ENCODE measurements at places on chromosomes 6 and 20.

GRCh38 chr6:44263354-44264100, 1.8 kb downstream of the NFKBIE start:
- H3K36me3 ChIP-seq = peaks cover 4% of the 10 kb centered on the region
- H3K27me3 ChIP-seq = no peaks in the 10 kb centered on the region
- H3K4me3 ChIP-seq = peak overlapping the region; percentile 94
- DNase-seq = peak; percentile 88
- H3K4me1 ChIP-seq = peaks cover 57% of the 10 kb centered on the region
- H3K27ac ChIP-seq = peak overlapping the region; percentile 98

GRCh38 chr6:70706491-70707123, 38.9 kb downstream of the SMAP1 start:
- no peaks in the 10 kb centered on the region for H3K27me3 ChIP-seq
- H3K36me3 ChIP-seq = no peaks in the 10 kb centered on the region
- no peaks in the 10 kb centered on the region for H3K4me1 ChIP-seq
- no peak overlapping the region for H3K27ac ChIP-seq

GRCh38 chr6:18585032-18585573, 198.0 kb downstream of the RNF144B start:
- H3K36me3 ChIP-seq = no peaks in the 10 kb centered on the region
- DNase-seq = no peak
- H3K27me3 ChIP-seq = no peaks in the 10 kb centered on the region
- no peak overlapping the region for H3K27ac ChIP-seq

DNA sequence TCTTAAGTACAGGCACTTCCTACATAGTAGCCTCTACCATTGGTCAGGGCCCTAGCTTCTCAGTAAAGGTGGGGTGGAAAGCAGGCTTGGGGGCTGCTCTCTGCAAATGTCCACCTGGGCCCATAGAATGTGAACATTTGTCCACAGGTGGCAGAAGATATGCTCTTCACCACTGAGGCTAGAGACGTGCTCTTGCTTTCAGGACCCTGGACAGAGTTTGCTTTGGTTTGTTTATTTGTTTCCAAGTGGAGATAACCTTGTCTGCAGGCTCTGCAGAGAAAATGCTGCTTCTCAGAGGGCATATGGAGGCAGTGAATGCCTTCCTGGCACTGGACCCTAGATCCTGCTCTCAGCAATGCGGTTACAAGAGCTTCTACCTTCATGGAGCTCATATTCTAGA, 129.0 kb downstream of the F13A1 start:
- H3K4me1 ChIP-seq = no peaks in the 10 kb centered on the region
- H3K27me3 ChIP-seq = no peaks in the 10 kb centered on the region
- no peak for DNase-seq
- H3K27ac ChIP-seq = no peak overlapping the region
- H3K36me3 ChIP-seq = no peaks in the 10 kb centered on the region
- H3K4me3 ChIP-seq = no peak overlapping the region

DNA sequence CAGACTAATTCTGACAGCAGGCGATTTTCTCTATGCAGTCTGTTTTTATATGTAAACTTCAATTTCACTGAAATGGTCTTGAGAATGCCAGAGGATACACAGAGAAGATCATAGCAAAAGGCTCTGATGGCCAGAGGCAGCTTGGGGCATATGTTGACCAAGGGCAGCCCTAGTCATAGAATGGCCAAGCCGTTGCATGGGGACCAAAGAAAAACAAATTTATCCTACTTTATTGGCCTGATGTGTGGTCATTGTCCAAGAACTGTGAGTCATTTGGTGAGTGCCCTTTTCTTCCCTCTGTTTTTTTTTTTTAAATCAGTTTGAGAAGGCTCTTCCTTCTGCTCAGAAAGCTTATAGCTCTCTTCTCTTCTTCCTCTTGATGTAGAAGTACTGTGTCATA, 5.8 kb downstream of the HDGFL1 start:
- H3K36me3 ChIP-seq = no peaks in the 10 kb centered on the region
- H3K27me3 ChIP-seq = no peaks in the 10 kb centered on the region
- no peak for DNase-seq
- H3K27ac ChIP-seq = no peak overlapping the region
- H3K4me1 ChIP-seq = no peaks in the 10 kb centered on the region

DNA sequence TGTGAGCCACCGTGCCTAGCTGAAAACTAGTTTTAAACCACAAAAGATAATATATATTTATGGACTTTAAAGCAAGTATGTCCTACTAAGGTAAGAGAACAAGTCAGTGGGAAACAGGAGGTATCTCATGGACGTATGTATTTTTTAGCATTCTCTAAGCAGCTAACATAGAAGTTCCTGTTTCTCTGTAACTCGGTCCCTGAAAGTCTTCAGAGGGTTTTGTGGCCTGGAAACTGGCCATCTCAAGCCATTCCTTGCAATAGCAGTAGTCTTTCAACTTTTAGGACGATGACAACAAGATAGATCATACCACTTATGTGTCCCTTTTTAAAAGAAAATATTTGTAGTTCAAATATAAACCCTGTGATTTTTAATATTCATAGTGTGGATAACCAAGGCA, 95.6 kb upstream of the RALGAPA2 start:
- no peaks in the 10 kb centered on the region for H3K27me3 ChIP-seq
- H3K4me3 ChIP-seq = no peak overlapping the region
- H3K4me1 ChIP-seq = no peaks in the 10 kb centered on the region
- H3K27ac ChIP-seq = no peak overlapping the region

GRCh38 chr6:99818161-99818560, 175.9 kb downstream of the MCHR2 start:
- H3K4me3 ChIP-seq = no peak overlapping the region
